ENCODE measurements at places on chromosomes 1 and 21.

- DNase-seq, result no peak
These were observed 136.7 kb upstream of the HOOK1 start for GRCh38 chr1:59678040-59678439.

- no peak for DNase-seq
These were observed 86.8 kb downstream of the TEX35 start for GRCh38 chr1:178599745-178600144.

GRCh38 chr1:93447481-93448291, at the start of gene FNBP1L:
Gene FNBP1L, plus strand, starts transcription at chr1:93448118. Its CDS starts 164 bp downstream, at chr1:93448282.
- peak; percentile 83 for DNase-seq

- peak; percentile 55 for DNase-seq
These were observed 49.6 kb downstream of the HSF2BP start for GRCh38 chr21:43609501-43610340.

DNA sequence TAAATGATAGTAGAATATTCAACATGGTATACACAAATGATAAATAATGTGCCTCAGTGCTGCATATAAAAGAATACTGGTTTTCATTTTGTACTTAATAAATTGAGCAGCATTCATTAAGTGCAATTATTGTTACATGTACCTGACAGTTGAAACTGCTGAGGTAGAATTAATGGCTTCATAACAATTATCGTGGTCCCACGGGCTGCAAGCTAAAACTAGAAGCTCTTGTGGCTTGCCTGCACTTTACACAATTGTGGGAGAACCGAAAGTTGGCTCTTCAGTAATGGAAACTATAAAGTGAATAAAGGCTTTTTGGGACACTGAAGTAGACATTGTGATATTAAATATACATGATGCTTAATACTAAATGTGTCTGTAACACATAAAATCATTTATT, 23.2 kb downstream of the INSL5 start:
- DNase-seq, result no peak

- no peak for DNase-seq
These were observed 7.2 kb upstream of the NHLH1 start for GRCh38 chr1:160359559-160360226.

DNA sequence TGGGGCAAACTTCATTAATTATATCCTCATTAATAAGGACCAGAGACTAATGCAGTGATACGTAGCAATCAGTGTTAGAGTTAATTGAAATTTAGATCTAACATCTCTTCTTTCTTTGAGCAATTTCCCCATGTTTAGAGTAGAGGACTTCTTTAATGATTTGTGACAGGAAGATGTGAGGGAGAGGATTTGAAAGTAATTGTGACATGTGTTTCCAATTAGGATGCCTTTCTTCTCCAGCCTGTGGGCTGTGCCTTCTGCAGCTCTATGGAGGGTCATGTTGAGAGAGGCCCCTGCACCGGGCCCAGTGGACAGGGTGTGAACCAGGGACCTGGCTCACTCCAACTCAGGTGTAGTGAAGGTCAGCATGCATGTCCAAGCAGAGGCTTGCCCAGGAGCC, 103.0 kb downstream of the GREM2 start:
- no peak for DNase-seq

DNA sequence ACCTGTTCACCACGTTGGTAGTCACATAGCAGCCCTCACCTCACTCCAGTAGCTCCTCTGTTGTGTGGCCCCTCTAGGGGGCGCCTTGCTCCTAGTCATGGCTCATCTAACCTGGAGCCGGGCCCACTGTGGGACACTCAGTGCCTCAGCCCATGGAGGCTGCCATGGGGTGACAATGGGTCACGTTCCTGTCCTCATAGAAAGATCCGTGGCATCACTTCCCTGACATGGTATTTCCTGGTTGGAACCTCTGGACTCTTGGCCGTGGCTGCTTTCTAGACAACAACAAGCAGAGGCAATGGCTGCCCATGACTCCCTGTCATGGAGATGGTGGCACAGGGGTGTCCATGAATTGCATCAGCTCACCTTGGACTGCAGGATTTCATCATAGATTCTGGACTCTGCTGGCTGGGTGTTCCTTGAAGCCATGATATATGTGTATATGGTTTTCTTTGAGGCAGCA, 27.5 kb upstream of the SLAMF6 start:
- no peak for DNase-seq

DNA sequence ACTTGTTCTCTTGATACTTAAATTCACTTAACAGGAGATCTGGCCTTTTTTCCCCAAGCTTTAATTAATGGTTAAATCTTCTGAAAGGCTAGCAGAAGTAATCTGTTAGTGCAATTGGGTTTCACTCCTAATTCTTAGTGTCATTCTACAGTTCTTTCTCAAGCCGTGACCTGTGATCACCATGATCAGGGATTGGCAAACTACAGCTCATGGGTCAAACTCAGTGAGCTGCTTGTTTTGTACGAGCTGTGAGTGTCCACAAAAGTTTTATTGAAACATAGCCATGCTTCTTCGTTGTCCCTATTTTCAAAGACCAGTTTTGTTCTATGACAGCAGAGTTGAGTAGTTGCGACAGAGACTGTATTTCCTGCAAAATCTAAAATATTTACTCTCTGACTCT, 109.4 kb upstream of the KCNJ15 start:
- DNase-seq, result no peak

GRCh38 chr1:95039360-95040031, 33.3 kb downstream of the ALG14 start:
- no peak for DNase-seq

DNA sequence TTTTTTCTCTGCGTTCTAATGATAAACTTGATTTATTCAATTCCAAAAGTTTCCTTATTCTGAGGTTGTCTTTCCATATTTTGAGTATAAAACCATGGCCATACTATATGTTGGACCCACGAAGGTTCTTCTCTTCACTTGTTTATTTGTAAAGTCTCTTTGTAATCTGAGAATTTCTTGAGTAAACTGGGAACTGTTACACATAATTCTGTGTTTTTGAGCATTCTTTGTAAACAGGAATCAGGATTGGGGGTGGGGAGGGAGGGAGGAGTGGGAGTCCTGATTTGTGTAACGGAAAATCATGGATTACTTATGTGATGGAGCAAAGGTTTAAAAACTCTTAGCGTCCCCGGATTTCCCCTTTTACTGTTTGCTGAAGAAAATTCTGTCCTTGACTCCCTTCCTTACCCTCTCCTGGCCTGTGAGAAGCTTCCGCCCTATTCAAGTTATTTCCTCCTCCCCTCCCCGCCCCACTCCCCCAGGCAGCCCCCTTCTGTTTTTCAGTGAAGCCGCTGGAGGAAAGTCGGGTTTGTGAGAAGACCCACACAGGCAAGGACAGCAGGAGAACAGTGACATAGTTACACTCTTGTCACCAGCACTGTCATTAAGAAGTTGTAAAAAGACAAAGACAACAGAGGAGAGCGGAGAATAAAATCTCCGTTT, 6.4 kb upstream of the NBPF11 start:
- no peak for DNase-seq

DNA sequence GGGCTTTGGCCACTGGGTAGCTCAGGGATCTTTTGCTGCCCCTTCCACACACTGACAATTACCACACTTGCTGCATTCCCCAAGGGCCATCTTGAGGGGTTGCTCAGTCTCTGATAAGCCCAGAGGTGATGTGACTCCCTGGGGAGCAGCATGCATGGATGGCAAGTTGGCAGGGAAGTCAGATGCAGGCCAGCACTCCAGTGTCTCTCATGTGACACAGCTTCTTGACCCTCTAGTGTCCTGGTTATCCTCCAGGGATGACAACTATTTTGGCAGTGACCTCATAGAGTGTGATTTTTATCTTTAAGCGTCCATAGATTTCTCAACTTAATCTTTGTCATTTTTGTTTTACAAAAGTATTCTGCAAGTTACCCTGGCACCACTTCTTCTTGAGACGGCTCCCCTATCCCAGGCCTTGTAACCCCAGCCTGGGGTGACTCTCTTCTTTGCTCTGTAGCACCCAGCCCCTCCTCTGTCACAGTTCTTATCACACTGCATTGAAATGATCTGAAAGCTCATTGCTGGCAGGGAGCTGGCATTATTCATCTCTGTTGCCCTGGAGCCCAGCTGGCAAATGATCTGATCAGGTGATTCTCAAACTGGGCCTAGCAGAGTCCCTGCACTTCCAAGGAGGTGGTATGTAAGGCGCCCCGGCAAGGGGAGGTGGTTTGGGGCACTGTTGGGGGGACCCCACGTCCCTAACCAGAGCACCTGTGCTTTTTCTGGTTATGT, 72.6 kb downstream of the TENT5C start:
- DNase-seq, result no peak

GRCh38 chr1:203267912-203268311, 37.4 kb upstream of the BTG2 start:
- DNase-seq, result no peak

GRCh38 chr1:21567241-21568005, 58.2 kb downstream of the ALPL start:
- DNase-seq, result no peak

- DNase-seq, result no peak
These were observed 1.3 kb downstream of the SH2D2A start for GRCh38 chr1:156815307-156815826.

DNA sequence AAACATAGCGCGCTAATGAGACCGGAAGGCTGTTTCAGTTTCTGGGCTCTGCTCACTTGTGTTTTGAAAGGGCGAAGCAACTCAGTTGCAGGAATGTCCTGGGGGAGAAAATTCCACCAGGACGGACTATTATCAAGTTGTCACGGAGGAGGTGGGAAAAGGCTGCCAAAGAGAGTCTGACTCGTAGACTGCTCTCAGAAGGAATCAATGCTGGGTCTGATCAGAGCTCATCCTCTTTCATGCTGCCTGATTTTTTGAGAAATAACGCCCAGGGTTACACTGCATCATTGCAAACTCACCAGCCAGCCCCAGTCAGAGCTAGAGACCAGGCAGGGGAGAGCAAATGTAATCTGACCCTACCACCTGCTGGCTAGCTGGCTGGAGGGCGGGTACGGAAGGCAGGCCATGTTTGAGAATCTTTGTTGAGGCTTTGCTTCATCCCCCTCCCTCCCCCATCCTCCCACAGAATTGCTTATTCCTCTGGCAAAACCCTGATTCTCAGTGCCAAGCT, 36.4 kb upstream of the BCL9 start:
- no peak for DNase-seq

DNA sequence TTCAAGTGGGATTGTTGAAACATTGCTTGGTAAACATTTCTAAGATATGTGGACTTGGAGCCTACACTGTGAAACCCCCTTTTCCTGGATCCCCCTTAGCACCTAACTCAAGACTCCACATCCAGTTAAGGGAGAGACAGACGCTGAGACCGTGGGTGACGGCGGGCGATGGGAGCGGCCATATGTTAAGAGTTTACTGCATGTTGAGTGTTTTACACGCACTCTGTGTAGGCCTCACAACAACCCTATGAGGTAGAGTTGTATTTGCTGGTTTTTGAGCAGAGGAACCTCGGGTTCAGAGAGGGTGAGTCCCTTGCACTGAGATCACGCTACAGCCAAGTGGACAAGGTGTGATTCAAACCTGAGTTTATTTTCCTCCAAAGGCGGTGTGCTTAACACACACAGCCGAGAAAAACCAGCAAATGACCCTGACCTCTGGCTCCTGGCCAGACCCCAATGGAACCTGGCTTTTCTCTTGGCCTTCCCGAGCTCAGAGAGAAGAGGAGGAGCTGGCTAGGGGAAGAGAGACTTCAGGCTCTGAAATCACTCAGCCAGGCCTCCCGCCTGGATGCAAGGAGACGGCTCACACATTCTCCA, 46.9 kb upstream of the GOLT1A start:
- no peak for DNase-seq

DNA sequence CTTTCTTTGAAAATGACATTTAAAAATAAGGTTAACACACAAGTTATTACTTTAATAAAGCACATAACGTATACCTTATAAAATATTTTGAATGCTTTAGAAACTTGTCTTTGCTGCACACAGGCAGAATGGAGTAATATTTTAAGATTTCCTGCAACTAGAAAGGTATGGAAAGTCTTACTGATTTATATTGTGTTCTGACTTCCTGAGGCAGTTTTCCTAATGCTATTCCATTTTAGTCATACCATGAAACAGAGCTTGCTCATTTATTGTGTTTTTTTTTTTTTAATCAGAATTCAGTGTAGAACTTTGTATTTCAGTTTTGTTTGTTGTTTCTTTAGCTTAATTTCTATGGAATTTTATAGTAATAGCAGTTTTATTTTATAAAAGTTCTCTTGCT, 60.9 kb upstream of the S1PR1 start:
- peak; percentile 76 for DNase-seq

DNA sequence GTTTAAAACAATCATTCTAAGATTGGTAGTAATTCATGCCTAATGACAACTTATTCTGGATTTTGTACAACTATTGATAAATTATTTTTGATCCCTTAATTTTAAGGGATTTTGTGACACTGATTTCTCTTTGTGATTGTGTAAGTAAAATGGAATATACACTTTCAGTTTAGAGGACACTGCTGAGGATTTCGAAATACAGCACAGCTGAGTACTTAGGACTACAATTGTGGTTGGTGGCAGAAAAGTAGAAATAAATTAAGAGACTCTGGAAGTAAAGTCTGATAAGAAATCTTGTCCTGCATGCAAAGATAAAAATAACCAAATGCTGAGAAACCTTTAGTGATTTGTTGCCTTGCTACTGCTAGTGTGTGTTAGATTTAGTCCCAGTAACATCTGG, 40.0 kb downstream of the TYW3 start:
- no peak for DNase-seq

GRCh38 chr1:164662462-164662861, 103.5 kb downstream of the PBX1 start:
- DNase-seq, result no peak

All from dermis microvascular lymphatic vessel endothelial cell (primary cell).